ENCODE measurements at places on chromosomes 3 and 15.

GRCh38 chr3:186094271-186094670 lies 14.6 kb downstream of the ETV5 start:
- peak; percentile 39 for DNase-seq

- DNase-seq = no peak
Observed at GRCh38 chr15:58771621-58772250, 634 bp downstream of the MINDY2 start.

- no peak for DNase-seq
Observed at GRCh38 chr15:55353025-55353424, 34.0 kb downstream of the PIGB start.

GRCh38 chr3:175186511-175186910 lies 327.4 kb downstream of the NAALADL2 start:
- DNase-seq = no peak

DNA sequence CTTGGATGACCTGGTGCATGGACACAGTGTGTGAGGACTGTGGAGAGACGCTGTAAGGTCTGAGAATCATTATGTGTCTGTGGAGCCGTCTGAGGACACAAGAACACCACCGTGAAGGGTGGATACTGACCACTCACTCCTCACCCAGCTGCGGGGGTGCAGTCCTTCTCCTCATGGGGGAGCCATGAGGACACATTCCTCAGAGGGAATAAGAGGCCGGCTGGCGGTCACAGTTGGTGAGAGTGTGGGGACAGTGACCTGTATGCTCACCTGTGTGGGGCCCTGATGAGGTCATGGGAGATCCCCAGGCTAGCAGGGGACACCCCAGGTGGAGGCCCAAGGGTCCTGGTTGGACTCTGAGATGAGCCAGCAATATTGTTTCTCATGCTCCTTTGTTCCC lies 2.5 kb upstream of the TRPM1 start:
- DNase-seq = no peak

GRCh38 chr3:184656829-184657681 lies 54.8 kb downstream of the MAGEF1 start:
- DNase-seq = no peak

- peak; percentile 41 for DNase-seq
Observed at GRCh38 chr3:14162178-14162577, 16.2 kb downstream of the XPC start.

- no peak for DNase-seq
Observed at GRCh38 chr15:47402829-47403228, 314.5 kb upstream of the SEMA6D start.

GRCh38 chr3:16838561-16838960 lies 46.2 kb upstream of the PLCL2 start:
- DNase-seq = no peak

DNA sequence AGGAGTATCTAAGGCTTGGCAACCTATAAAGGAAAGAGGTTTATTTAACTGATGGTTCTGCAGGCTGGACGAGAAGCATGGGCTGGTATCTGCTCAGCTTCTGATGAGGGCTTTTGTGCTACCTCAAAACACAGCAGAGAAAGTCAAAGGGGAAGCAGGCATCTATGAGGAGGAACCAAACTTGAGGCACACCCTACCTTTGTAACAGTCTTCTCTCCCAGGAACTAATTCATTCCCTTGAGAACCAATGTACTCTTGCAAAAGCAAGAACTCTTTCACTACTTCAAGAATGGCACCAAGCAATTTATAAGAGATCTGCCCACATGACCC lies 109.0 kb downstream of the CGGBP1 start:
- DNase-seq = no peak

- no peak for DNase-seq
Observed at GRCh38 chr15:90097475-90097874, 4.8 kb downstream of the IDH2 start.

DNA sequence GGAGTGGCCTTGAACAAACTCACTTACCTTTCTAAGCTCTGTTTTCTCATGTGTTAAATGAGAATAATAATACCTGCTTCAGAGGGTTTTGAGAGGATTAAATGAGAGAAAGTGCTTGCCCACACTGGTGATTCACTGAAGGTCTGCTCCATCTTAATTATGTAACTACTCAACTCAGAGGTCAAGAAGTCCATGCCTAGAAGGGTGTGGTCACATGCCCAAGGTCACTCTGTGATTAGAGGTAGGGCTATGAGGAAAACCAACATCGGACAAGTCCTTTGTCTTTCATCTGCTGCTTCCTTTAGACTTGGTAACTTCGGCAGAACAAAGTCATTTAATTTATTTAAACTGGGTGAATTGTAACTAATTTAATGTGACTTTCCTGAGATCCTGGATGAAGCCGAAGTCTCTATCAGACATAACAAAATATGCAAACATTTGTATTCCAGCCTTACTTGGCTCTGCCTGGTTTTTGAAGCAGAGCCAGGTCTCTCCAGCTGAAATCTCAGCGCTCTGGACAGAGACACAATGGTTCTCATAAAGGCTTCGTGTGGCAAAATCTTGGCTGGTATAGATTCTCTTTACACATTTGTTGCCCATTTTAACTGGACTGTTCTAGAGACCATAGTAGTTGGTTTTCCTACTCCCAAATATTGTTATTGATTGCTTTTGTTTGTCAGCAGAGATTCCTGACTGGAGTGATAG lies 3.0 kb downstream of the CHRNA7 start:
- DNase-seq = no peak

- DNase-seq = no peak
Observed at GRCh38 chr3:126287536-126288241, 69.5 kb downstream of the KLF15 start.

DNA sequence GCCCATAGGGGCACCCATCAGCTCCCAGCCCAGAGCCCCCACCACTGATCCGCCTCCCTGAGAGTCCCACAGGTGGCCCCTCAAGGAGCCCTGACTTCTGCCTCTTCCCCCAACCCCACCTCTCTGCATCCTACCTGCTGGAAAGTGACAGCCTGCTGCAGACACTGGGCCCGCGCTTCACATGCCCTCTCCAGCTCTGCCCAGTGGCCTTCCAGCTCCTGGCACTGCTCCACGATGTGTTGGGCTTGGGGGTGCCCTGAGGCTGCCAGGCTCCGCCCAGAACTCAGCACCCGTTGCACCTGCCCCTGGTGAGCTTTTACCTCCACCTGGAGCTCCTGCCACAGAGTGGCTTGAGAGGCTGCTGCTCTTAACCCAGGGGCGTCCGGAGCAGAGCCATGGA lies 20.1 kb downstream of the SPTBN5 start:
- no peak for DNase-seq

DNA sequence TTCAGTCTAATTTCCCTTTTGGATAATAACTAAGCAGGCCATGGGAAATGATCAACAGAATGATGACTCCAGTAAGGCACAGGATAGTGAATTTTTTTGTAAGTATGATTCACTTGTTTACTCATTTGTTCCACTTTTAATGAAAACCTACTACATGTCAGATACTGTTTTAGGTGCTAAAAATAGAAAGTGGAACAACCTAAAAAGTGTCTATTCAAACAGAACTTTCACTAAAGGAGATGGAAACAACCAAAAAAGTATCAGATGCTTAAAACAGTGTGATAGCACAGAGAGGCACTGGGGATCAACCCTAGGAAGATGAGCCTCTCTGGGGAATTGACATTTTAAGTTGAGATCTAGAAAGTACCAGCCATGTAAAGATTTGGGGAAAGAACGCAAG lies 11.1 kb downstream of the RYK start:
- DNase-seq = peak; percentile 38

- no peak for DNase-seq
Observed at GRCh38 chr3:133979553-133979952, 50.2 kb downstream of the SLCO2A1 start.

- DNase-seq = no peak
Observed at GRCh38 chr3:178518660-178519396, 17.4 kb upstream of the KCNMB2 start.

DNA sequence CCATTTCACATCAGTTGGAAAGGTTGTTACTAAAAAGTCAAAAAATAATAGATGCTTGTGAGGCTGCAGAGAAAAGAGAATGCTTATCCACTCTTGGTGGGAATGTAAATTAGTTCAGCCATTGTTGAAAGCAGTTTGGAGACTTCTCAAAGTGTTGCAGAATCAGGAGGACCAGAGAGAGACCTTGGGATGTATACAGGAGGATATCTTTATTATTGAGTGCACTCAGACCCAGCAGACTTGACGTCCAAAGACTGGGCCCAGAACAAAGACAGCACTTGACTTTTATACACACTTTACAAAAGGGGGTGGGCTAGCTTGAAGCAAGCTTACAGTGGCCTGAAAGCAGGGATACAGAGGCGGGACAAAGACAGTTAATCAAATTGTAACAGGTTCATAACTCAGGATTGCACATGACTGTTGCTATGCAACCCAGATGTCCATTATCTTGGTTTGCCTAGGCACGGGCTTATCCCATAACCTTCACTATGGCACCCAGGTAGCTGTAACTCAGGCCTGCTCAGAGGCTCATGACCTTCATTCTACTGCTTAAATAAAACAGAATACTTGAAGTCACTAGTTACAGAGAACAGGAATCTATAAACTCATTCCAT lies 127.7 kb downstream of the SPATA16 start:
- DNase-seq = no peak

DNA sequence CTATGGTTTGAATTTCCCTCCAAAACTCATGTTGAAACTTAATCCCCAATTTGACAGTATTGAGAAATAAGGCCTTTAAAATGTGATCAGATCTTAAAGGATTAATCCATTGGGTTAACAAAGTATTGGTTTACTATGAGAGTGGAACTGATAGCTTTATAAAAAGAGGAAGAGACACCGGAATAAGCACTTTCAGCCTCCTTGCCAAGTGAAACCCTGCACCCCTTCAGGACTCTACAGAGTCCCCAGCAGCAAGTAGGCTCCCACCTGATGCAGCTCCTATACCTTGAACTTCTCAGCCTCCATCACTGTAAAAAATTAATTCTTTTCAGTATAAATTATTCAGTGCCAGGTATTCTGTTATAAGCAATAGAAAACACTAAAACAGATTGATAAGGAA lies 348.3 kb downstream of the CGGBP1 start:
- DNase-seq = no peak

DNA sequence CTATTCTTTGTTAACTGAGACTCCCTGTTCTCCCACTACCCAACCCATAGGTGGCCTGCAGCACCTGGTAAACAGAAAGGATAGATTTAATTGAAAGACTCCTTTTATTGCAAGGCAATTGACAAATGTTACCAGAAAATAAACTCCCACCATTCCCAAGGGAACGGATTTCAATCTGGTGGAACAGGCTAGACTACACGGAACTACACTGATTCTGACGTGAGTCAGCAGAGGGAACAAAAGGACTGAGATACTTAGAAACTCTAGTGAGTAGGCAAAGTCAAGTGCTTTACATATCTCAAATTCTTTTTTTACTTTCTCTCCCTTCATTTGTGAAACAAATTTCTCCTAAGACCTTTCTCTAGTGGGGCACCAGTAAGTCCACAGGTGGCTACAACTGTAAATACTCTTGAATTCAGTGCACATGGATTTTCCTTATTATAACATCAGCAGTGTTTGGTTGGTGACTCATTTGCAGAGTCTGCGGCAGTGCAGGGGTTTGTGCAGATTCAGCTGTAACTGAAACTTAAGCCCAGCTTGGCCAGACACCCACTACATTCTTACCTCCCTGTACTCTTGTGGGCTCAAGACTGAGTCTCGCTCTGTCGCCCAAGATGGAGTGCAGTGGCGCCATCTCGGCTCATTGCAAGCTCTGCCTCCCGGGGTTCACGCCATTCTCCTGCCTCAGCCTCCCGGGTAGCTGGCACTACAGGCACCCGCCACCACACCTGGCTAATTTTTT lies 34.3 kb upstream of the PLSCR2 start:
- DNase-seq = no peak

GRCh38 chr3:184696697-184697096 lies 15.2 kb downstream of the MAGEF1 start:
- no peak for DNase-seq

GRCh38 chr3:116886202-116886893 lies 176.8 kb downstream of the TUSC7 start:
- no peak for DNase-seq

GRCh38 chr15:70910958-70911357 lies 18.3 kb downstream of the LRRC49 start:
- no peak for DNase-seq

DNA sequence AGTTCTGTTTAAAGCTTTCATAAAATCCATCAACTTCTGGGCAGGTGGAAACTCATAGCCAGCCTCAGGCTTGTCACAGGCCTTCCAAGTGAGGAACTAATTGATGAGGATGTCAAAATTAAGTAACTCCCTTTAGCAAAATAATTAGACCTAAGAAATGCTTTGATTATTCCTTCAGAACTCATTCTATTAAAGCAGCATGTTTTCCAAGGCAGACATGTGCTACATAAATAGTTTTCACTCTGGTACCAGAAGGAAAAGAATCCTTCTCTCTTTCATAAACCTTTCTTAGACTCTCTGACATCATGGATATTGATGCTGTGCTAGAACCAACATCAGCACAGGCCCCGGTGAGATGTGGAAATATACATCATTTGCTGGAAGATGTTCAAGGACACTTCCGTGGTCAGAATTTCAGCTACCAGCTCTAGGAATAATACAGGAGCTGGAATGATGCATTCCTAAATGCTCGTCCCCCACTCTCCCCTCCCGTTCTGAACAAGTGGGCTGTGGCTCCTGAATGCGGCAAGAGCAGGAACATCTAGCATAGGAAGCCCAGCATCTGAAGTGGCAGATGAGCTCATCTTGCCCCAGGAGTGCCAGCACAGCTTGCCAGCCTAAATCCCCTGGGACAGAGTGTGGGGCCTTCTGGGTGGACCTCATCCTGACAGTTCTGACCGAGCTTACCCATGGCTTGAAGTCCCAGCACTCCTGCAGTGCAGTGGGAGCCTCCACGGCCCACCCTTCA lies 82.4 kb downstream of the WWTR1 start:
- no peak for DNase-seq

DNA sequence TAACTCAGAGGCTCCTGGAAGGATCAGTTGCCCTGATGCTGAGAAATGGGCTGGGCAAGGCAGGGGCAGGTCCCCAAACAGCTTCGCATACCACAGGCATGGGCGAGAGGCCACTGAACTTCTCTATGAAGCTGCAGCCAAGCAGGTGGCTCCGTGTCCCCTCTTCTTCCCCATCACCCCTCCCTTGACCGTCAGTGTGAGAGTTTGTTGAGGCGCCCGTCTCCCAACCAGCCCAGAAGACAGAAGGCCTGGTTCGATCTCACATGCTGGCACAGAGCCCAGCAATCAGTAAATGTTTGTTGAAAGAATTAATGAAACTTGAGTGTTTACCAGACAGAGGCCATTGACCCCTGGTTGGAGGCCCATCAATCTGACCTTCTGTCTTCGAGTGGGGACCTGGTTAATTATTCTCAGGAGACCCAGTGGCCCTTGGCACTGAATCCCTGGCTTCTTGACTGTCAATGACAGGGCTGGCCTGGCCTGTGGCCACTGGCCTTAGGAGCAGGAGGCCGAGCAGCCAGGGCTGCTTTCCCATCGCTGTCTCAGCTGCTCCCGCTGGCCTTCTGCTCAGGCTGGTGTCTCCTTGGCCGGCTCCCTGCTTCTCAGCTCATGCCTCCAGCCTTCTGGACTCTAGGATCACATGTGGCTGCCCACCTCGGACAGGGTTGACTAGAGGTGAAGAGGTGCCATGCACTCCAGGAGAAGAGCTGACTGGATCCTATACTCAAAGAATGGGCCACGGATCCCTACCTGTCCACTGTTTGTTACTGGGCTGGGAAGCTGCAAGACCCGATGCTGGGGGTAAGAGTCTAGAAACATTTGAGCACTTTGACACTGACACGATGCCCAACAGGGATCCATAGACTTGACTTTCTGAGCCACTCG lies 113.4 kb downstream of the ASB7 start:
- no peak for DNase-seq

GRCh38 chr15:68371851-68372250 lies 60.1 kb downstream of the ITGA11 start:
- DNase-seq = no peak
